Stimulated activated CD4-positive, alpha-beta T cell treated with anti-CD3 and anti-CD28 coated beads, Interleukin-1b, Interleukin-23, amount 100 ng/mL, for 1 hour (primary cell): ENCODE measurements at places on chromosomes 2 and 18.

DNA sequence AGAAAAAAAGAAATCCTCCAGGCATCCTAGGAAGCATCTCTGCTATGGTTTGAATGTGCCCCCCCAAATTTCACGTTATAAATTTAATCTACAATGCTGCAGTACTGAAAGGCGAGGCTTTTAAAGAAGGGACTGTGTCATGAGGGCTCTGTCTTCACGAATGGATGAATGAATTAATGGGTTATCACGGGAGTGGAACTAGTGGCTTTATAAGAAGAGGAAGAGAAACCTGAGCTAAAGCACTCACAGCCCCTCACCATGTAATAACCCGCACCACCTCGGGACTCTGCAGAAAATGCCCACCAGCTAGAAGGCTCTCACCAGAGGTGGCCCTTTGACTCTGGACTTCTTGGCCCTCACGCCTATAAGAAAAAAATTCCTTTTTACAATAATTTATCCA is 27.6 kb downstream of the RNU4ATAC start:
- DNase-seq, result no peak

DNA sequence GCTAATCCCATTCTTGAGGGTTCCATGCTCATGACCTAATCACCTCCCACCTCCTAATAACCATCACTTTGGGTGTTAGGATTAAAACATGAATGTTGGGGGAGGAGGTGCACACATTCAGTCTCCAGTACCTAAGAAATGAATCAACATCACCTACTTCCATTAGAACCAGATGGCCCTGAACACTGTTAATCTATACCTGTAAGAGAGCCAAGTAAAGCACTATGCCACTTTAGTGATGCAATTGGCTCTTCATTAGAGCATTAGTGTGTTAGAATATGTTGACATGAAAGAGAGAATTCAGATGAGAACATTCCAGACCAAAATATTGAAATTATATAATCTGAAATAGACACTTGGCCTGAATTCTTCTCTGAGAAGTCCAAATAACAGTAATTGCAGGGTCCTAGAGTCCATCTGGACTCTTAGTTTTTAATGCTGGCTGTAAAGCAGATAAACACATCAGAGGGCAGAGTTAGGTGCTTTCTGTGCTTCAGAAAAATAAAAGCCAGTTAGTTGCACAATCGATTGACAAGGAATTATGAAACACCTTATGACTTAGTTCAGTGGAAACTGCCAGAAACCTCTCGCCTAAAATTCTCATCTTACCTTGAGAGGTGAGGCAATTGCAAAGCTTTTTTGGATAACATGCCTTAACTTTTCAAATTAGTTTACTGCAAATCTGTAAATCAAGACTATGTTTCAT is 923.7 kb downstream of the SLC4A3 start:
- no peak for DNase-seq

- no peak for DNase-seq
These were observed 220.1 kb upstream of the TMEFF2 start for GRCh38 chr2:192414794-192415193.

DNA sequence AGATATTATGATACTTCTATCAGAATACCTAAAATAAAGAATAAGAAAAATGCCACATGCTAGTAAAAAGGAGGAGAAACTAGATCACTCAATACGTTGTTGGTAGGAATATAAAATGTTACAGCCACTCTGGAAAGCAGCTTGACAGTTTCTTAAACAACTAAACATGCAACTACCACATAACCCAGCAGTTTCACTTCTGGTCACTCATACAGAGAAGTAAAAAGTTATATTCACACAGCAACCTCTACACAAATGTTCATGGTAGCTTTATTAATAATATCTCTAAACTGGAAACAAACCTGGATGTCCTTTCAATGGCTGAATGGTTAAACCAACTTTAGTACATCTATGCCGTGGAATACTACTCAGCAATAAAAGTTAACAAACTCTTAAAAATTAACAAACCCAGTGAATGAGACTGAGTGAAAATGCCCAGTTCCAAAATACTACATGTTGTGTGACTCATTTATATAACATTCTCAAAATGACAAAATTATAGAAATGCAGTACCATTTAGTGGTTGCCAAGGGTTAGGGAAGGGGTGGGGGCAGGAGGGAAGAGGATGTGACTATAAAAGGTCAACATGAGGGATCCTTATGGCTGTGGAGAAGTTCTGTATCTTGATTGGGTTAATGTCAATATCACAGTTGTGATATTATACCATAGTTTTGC is 124.1 kb downstream of the MMADHC start:
- no peak for DNase-seq

- no peak for DNase-seq
These were observed 53.6 kb upstream of the LAPTM4A start for GRCh38 chr2:20104900-20105545.

DNA sequence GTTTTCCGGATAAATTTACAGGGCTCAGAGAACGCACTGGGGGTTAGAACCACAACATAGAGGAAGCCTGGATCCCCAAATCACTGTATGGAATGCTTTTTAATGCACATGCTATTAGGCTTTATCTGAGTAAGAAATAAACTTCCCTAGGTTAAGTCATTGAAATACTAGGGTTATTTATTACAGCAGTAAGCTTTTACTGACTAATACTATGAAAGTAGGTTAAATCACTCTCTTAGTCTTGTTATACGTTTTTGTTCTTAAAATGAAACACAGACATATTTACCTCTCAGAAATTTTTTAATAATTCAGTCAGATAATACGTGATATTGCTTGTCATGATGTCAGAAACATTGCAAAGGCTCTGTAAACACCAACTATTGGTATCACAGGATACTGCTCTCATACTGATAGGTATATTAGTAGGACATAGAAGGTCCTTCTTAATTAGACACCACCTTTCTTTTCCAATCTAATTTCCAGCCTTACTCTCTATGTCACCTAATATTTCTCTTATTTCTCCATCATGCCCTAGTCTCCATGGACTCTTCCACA is 162.7 kb upstream of the NYAP2 start:
- DNase-seq, result no peak

- DNase-seq, result no peak
These were observed 16.1 kb downstream of the KCNS3 start for GRCh38 chr2:17894556-17894955.

DNA sequence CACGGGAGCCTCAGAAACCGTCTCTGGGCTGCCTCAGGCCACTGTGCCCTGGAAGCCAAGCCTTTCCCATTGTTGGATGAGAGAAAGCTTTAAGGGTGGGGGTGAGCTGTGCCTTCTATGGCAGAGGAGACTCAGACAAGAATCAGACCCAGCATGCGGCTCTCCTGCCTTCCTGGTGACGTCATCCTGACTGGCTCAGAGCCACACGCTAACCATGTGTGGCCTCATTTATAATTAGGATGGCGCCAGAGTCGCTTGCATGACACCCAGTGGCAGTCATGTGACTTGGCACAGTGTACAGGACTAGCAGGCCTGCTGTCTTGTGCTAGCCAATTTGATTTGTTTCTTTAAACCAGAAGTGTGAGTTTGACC is 99.1 kb downstream of the SH3BP4 start:
- no peak for DNase-seq

DNA sequence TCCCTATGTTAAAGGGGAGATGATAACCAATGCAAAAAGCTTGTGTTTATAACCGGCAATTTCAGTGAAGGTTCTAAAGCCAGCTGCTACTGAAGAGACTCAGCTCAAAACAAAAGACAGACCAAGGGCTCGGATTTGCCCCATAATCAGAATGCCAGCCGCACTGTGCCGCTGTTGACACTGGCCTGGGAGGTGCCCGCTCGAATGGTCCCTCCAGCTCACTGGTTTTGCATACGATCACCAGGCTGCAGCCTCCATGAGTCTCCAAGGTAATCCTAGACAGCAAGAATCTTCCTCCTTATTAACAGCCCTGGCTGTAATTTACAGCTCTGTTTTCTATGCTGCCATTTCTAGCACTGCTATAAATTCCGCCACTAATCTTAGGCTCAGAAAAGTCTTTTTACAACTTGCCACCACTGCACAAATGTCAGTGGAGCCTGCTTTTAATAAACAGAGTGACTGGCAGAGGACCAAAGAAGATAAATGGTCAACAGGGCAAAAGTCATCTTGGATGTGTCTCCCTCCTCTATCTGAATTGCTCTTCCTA is 155.7 kb upstream of the SH3BP4 start:
- no peak for DNase-seq

DNA sequence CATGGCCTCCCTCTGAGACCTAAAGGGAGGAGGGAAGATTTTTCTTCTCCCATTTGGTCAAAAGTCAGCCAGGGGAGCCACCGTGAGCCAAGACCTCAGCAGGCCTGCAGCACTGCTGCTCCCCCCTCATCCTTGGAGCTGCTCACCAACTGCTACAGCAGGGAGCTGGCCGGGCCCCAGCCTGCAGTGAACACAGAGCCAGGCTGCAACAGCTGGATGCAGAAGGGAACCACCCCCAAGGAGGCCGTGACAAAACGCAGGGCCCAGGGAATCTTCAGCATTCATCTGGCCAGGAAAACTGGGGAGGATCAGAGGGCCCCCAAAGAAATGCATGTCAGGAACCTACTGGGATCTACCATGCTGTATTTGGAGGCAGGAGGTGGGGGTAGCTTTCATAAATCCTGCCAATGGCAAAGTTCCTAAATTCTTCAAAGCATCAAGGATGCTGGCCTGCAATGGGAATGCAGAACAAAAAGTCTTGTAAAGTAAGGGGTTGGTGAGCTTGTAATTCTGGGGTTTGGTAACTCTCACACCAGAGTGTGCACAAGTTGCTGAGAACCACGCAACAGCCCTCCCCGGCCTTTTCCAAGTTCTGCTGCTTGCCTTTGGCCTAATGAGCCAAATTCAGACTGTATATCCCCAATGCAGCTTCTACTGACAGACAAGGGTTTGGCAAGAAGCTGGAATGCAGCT is 61.0 kb downstream of the CACNB4 start:
- DNase-seq, result no peak

DNA sequence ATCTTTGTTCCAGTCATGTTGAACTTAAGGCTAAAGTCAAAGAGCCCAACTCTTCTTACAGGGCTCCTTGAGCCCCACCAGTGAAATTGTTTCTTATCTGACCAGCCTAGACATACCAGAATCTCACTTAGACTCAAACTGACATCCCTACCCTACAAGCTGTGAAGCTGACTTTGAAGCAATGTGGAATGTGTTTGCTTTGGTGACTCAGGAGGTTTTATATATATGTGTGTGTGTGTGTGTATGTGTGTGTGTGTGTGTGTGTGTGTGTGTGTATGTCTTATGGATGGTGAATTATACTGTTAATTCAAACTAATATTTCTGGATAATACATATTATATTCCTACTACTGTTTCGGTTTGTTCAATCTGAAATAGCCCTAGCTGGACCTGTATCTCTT is 67.3 kb downstream of the CAMKMT start:
- DNase-seq, result no peak

DNA sequence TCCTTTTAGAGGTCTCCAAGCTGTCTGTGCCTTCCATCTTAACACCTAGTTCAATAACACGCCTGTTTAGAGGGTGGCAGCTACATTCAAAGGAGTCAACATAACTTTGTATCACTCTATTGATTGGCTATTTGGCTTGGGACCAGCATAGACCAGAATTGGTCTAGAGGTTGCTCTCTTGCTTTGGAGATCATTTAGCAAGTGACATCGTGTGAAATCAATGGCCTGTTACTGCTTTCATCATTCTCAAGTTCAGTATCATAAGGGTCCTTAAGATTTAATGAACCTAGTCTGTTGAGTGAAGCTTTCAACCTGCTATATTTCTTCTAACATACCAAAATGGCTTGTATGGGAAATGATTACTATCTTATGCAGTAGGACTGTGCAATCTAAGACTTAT is 768.2 kb downstream of the NRXN1 start:
- no peak for DNase-seq

- DNase-seq, result no peak
These were observed 1.0 kb upstream of the GMPPA start for GRCh38 chr2:219497495-219498279.

- no peak for DNase-seq
These were observed 48.1 kb upstream of the TBC1D8 start for GRCh38 chr2:101199251-101199791.

GRCh38 chr18:72160510-72161445 is 383.4 kb downstream of the CBLN2 start:
- DNase-seq, result no peak

GRCh38 chr2:88220718-88221117 is 50.6 kb downstream of the THNSL2 start:
- no peak for DNase-seq

DNA sequence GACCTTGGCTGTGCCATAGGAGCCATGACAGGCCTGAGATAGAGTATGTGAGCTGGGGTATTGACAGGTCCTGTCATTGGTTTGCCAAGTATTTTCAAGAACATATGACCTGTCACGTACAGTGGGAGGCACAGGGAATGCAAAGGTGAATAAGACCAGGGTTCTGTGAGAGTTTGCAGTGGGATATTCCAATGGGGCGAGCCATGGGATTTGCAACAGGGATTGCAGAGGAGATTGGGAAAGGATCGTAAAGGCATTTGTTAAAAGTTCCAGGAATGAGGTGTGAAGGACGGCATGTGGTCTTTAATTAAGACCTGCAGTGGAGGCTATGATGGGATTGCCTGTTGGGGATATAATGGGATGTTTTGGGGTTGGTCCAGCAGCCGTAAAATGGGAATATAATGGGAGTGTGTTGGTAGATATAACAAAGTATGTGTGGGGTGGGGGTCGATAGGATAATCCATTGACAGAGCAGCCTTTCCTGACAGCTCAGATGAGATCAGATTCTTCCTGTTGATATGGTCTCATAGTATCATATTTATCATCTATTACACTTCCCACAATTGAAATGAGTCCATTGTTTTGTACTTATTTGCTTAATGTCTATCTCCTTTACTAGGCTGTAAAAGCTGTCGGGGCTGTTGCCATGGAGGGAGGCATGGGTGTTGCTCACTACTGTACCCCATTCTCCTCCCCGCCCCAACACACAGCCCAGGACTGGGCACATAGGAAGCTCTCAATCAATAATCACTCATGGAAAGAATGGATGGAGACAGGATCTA is 38.1 kb downstream of the PKDCC start:
- no peak for DNase-seq

- no peak for DNase-seq
These were observed 72.3 kb upstream of the CD226 start for GRCh38 chr18:70019991-70020390.

- no peak for DNase-seq
These were observed 36.7 kb downstream of the TTC39C start for GRCh38 chr18:24051031-24051947.

DNA sequence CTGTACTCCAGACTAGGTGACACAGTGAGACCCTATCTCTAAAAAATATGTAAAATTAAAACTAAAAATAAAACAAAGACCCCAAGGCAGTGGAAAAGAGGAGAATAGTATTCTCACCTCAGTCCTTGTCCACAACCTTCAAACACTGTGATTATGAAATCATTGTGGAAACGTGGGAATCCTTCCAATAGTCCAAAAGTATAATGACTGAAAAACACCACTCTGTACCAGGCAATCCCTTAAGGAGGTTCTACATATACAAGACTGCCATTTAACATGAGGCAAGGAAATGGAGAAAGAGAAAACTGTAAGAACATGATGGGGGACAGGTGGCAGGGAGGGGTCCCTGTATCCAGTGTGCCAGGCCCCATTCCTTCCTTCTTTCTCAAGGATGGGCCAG is 66.1 kb downstream of the ACVR1 start:
- no peak for DNase-seq
